ENCODE measurements at places on chromosomes 6 and 20. TPM values are rescaled to one million over a fixed set of nuclear protein-coding genes. Genes with fewer than 3 reads are reported as not detected.

Gene OR12D3
- not detected for total RNA-seq

Gene MSH5
- total RNA-seq, result 2.3 TPM

Gene SDC4
- 54.9 TPM for total RNA-seq

Gene FOXQ1
- total RNA-seq, result not detected

Gene TSPO2
- not detected for total RNA-seq

Gene ZSCAN9
- 8.5 TPM for total RNA-seq

Gene BMP7
- total RNA-seq, result not detected

Gene FAXC
- 0.65 TPM for total RNA-seq

Gene OR10C1
- total RNA-seq, result not detected

Gene PRKN
- 3.1 TPM for total RNA-seq

Gene STK38
- total RNA-seq, result 13.3 TPM

Gene TNNC2
- total RNA-seq, result not detected

Gene ATG5
- 58.8 TPM for total RNA-seq
